Activated CD8-positive, alpha-beta memory T cell treated with anti-CD3 and anti-CD28 coated beads, Interleukin-2, amount 50 U/mL, for 4 hours (primary cell): ENCODE measurements at places on chromosomes 16 and 17.
A peak's percentile ranks its signal among the peaks of the same experiment; 100 is the strongest.

- DNase-seq = no peak
Observed at GRCh38 chr16:49330562-49331201, 42.9 kb upstream of the C16orf78 start.

GRCh38 chr16:8614435-8615029 lies 7.0 kb upstream of the METTL22 start:
- no peak for DNase-seq

- DNase-seq = no peak
Observed at GRCh38 chr16:65655802-65656201, 533.9 kb upstream of the CDH11 start.

DNA sequence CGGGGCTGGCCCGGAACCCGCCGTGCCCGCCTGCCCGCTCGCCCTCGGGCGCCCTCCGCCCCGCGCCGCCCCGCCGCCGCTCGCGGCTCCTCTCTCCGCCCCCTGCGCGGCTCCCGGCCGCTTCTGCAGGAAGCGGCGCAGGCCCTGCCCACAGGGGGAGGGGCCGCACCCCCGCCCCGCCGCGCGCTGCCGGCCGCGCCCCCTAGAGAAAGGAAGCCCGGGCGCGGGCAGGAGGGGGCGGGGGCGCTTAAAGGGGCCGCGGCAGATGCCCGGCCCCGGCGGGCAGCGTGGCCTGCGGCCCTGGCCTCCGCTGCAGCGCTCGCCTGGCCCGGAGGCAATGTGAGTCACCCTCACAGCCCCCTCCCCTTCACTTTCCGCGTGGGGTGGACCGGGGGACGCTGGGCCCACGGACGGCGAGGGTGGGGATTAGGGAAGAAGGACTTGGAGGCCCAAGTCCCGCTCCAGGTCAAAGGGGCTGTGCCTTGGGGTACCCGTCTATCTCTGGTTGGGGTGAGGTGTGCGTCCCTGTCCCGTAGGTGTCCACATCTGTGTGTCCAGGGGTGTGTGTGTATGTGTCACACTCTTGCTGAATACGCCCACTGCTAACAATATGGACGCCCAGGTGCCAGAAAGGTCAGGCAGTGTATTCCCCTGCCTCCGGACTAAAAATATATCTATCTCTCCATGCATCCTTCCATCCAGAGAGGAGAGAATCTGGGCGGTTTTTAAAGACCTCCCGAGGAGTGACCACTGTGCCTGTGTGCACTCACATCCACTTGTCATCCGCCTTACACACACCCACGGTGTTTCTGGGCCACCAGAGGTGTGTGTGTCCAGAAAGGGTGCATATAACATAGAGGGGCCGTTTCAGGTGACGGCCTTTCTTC lies at the start of gene GIT1:
GIT1 (minus strand) TSS at position 125 of the 887 bp plus-strand sequence. CDS start 270 bp downstream, outside the sequence.
- peak; percentile 85 for DNase-seq

GRCh38 chr16:69820926-69821541 lies 58.9 kb downstream of the WWP2 start:
- DNase-seq = no peak

GRCh38 chr17:59372138-59372751 lies 40.8 kb downstream of the YPEL2 start:
- DNase-seq = no peak

DNA sequence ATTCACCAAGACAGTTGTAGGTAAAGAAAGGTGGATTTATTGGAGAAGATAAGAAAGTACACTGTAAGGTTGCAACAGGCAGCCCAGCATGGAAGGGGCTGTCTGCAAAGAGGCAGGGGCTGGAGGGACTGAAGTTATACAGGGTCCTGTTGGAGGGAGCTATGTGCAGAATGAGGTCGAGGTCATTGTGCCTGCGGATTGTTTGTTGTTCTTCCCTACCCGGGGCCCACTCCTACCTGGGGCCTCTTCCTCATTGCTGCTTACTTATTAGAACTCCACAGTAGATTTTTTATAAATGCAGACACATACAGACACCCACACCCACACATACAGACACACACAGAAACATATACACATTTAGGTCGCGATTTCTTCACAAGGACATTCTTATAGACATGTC lies 466.2 kb downstream of the MAF start:
- DNase-seq = no peak

- no peak for DNase-seq
Observed at GRCh38 chr16:69017036-69017783, 88.2 kb upstream of the HAS3 start.

DNA sequence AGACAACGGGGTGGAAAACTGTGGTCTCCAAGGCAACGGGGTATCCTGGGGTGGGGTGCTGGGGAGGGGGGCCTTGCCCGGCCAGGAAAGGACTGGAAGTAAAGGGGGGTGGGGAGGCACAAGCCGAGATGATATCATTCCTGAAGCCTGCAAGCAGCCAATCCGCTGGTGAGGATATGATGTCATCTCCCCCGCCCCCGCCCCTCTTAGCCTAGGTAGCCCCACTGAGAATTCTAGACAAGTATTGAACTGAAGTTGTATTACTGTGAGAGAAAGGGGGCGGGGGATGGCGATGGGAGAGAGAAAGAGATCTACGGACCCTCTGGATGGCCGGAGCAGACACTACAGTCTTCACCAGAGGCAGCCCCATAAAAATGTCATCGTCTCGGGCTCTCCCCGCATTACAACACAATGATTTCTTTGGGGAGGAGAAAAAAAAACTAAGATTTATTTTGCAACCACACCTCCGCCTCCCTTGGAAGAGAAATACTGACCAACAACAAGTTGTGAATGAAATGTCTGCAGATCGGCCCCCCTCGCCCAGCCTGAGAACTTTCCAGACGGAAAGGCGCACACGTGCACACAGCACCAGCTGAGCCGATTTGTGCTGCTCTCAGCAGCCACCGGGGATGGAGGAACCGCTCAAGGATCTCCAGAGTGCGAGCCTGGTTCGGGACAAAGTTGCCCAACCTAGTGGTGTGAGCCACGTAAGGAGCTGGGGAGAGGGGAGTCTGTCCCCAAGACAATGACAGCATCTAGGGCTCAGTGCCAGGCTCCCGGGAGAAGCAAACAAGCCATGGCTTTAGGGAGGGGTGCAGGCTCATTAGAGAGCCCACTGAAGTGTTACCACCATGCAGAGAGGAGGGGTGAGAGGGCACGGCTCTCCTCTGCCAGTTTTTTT lies 222.1 kb downstream of the SOX9 start:
- no peak for DNase-seq

- no peak for DNase-seq
Observed at GRCh38 chr17:31074772-31075555, 19.8 kb upstream of the NF1 start.

- no peak for DNase-seq
Observed at GRCh38 chr16:53087101-53087500, 32.3 kb downstream of the CHD9 start.

DNA sequence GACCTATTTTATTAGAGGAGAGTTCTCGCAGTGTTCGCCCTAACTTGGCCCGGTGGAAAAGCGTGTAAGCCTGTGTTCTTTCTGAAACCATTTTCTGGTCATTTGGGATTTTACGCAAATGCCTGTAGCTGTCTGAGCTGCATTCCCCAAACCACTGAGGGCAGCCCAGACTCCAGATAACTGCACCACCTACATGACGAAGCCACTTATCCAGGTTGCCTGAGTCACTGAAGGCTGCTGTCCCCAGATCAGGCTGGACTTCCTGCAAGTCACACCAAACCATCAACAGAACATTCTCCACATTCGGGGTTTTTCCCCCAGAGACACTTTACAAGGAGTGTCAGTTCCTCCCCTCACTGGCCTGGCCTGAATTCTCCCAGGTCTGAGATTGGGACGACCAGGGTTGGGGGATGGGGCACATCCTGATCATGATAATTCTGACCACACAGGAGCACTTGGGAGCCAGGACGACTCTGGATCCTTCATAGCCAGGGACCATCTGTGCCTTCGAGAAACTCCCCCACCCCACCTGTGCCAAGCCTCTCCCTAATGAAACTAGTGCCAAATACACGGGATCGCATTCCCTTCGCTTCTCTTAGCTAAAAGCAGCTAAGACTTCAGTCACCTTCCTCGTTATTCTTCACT lies 2.3 kb downstream of the RPRML start:
- no peak for DNase-seq

DNA sequence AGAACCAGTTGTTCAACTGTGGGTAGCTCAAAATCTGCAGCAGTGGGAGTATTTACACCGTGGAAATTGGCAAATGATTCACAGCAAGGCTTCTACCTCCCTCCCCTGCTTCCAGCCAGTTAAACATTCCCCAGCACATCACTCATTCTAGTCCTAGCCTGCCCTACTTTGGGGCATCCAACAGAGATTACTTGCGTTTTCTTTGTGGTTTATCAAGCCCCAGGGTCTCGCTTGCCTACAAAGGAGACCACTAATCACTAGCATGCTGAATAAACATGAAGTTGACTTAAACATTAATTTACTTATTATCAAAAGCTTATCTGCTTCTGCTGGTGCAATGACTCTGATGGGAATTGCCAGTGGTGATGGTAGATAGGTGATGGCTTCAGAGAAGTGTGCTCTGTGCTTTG lies 94.5 kb downstream of the MARF1 start:
- no peak for DNase-seq

GRCh38 chr16:57284209-57284951 lies at the start of gene PLLP:
TSS of gene PLLP (minus strand) at chr16:57284672. CDS start at chr16:57284540, 132 bp downstream.
- peak; percentile 48 for DNase-seq

DNA sequence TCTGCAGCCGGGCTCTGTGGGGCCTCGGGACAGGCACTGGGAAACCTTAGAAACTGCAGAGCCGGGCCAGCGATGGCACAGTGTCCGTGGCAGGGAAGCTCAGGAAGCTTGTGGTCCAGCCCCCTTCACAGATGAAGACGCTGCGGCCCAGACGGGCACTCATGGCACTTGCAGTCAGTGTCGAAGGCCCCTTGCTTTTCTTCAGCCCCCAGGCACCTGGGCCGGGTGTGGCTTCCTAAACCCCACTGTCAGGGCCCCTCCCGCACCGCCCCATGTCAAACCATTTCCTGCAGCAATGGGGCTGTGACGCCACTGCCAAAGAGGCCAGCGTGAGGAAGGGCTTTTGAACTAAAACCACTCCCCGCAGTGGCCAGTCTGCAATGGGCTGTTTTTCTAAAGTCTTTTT lies 164.0 kb downstream of the LAT start:
- DNase-seq = peak; percentile 67

DNA sequence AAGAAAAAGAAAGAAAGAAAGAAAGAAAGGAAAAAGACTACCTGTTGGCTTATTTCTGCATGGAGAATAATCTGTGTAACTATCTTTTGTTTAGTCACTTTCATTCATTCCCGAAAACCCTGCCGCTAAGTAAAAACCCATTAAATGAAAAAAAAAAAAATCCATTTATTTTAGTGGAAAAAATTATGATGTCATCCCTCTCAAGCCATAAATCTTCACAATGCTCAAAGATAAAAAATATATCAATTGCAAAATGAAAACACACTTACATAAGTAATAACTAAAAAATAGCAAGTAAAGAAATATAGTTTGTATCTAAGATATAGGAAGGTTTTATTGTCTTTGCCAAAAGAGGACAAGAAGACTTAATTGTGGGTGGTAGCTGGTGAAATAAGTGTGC lies 46.5 kb upstream of the CPPED1 start:
- DNase-seq = no peak

DNA sequence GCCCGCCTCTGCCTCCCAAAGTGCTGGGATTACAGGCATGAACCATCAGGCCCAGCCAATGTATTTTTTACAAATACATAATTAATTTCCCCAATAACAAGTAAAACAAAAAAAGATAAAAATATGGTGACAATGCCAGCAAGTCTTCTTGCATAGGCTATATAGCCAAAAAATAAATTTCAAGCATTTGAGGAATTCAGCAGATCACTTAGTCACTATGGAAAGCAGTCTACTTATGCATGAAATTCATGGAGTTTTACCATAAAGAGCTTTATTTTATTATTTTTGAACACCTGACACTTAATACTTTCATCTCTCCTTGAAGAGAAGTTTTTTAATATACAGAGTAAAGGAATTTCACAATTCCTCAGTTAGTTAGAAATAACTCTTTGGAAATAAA lies 56.4 kb downstream of the BRIP1 start:
- no peak for DNase-seq

- no peak for DNase-seq
Observed at GRCh38 chr17:71764505-71764904, 356.3 kb upstream of the SOX9 start.

- DNase-seq = no peak
Observed at GRCh38 chr17:42233156-42233555, 38.9 kb upstream of the GHDC start.

- no peak for DNase-seq
Observed at GRCh38 chr16:68009157-68009735, 6.5 kb downstream of the DPEP2NB start.

DNA sequence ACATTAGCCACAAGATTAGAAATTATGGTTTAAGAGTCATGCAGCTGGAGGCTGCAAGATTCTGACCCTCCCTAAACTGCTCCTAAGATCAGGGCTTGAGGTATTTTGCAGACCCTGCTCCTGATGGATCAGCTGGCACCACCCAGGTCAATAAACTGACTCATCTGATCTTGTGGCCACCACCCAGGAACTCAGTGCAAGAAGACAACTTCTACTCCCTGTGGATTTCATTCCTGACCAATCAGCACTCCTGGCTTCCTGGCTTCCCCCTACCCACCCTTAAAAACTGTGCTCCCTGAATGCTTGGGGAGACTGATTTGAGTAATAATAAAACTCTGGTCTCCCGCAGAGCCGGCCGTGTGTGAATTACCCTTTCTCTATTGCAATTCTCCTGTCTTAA lies 25.0 kb upstream of the MILR1 start:
- DNase-seq = no peak

DNA sequence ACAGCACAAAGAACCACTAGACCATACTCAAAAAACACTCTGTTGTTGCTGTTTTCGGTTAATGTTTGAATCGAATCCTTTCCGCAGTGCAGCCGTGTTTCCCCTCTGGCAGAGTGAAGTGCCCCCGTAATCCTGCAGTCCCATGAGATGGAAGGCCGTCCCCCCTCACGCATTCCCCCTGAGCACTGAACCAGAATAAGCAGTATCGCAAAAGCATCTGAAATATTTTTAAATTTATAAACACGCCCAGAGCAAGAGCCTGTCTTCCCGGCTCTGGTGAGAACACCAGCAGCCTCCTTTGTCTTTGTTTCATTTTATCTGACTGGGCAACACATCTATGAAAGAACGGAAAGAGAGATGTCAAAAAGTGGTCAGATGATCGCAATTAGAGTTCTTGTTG lies 121.0 kb upstream of the ADAMTS18 start:
- DNase-seq = no peak

DNA sequence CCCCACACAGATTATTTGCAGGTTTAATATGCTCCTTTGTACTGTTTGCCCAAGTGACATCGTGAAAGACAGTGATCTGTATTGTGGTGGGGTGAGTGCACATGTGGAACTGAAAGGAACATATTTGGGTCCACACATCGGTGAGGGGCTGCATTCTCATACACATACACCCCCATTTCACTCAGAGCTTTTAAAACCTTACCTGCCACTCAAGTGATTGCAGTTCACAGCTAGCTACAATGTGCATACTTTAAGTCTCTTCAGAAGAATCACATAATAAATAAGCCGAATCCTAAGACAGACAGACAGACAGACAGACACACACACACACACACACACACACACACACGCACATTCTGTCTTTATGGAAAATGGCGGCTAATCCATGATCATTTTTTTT lies 102.6 kb downstream of the AATF start:
- DNase-seq = no peak

GRCh38 chr16:19678804-19679203 lies 39.2 kb downstream of the KNOP1 start:
- DNase-seq = no peak

- DNase-seq = peak; percentile 36
Observed at GRCh38 chr17:17416400-17417360, 60.1 kb upstream of the MED9 start.

- DNase-seq = no peak
Observed at GRCh38 chr17:11986942-11987329, 10.3 kb downstream of the ZNF18 start.
